ENCODE measurements at places on chromosomes 1 and 21.

GRCh38 chr1:243256590-243256989 is 749 bp downstream of the SDCCAG8 start:
- no peak for DNase-seq

DNA sequence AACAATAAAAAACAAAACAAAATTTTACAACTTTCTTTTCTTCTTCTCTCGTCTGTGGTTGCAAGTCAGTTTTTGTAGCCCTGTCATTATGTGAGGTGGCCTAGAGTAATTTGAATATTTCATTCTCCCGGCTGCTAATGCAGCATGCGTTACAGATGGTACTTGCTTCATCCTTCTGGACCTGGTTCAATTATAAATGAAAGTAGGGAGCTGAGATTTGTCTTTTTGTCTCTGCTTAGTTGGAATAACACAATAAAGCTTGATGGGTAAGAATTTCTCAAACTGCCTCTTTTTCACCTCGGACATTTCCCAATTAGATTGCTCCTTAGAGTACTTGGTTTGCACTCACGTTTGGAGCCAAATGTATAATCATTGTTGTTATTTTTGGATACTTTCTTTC is 201.6 kb downstream of the PBX1 start:
- no peak for DNase-seq

DNA sequence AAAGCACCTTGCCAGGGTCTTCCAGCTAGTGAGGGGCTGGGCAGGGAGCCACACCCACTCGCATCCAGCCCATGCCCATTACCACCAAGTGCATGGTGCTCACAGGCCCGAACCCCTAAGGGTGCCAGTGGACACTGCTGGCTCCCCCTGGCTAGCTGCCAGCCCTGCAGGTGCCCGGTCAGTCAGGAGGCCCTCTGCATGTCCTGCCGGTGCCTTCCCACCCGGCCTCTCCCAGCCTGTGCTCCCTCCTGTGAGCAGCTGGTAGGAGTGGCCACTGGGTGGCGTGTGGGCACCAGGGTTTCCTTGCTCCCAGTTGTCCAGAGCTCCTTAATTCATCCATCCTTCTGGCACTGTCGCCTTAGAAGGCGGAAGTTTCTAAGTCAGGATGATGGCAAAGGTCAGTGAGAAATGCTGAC is 33.4 kb downstream of the QSOX1 start:
- DNase-seq: peak; percentile 21

GRCh38 chr1:168696125-168696760 is 32.8 kb downstream of the DPT start:
- DNase-seq: no peak

- DNase-seq: peak; percentile 20
Measured at GRCh38 chr1:91651243-91651642, 150.6 kb downstream of the CDC7 start.

DNA sequence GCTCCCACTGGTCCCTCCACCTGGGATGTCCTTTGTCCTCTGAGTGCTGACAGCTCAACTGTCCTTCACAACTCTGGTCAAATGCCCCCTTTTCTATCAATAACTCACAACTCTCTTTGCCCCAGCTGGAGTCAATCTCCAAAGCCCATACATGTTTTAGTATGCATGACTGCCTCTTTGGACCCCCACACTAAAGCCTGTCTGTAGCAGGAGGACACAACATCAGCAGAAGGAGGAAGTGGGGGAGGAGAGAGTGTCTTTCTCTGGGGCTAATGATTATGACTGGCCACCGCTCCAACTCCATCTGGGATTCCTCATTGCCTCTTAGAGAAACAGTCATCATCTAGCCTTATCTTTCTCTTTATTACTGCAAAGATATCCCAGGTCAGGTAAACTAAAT is 186.6 kb upstream of the FGGY start:
- no peak for DNase-seq
